Brain (organoid and tissue), 16 donors: ENCODE measurements at places on chromosomes 2 and 18.
A peak's percentile ranks its signal among the peaks of the same experiment; 100 is the strongest.

DNA sequence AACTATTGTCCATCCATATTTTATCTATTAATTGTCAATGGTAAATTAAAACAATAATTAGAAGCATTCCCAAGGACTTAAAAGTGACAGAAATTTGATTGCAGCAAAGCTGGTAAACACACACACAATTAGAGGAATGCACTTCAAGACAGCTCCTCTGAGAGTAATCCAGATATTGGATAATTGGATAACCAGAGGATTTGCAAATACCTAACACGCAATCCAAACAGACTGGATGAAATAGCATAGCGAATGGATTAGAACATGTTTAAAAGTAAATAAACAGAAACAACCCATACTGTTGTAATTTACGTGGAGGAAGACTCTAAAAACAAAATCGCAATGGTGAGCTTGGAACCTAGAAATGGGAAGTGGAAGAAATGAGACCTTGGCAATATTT, 239.8 kb downstream of the METTL4 start:
- DNase-seq = no peak

DNA sequence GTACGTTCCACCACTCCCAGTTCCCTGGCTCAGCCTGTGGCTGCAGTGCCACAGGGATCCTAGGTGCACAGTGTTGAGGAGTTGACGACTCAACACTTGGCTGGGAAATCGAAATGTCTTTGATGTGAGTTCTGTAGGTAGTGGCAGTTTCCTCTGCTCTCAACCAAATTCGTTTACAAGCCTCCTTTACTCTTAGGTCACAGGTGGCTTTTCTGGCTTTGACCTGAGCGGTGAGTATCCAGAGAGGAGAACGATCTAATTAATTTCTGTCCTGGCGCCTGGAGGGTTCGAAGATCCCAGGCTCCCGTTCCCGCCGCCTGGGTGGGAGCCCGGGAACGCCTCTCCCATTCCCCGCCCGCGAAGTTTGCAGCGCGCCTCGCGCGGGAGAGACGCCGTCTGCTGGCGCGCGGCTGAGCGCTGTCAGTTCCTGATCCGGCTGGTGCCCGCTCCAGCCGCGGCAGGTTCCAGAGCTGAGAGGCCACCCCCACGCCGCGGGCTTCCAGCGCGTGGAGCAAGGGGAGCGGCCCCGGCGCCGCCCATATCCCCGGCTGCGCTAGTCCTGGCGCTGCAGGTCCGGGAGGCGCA, at the start of gene LAMA3:
TSS of gene LAMA3 (plus strand) at position 423 of the 585 bp plus-strand sequence. CDS start 231 bp downstream, outside the sequence.
- peak; percentile 76 for DNase-seq

DNA sequence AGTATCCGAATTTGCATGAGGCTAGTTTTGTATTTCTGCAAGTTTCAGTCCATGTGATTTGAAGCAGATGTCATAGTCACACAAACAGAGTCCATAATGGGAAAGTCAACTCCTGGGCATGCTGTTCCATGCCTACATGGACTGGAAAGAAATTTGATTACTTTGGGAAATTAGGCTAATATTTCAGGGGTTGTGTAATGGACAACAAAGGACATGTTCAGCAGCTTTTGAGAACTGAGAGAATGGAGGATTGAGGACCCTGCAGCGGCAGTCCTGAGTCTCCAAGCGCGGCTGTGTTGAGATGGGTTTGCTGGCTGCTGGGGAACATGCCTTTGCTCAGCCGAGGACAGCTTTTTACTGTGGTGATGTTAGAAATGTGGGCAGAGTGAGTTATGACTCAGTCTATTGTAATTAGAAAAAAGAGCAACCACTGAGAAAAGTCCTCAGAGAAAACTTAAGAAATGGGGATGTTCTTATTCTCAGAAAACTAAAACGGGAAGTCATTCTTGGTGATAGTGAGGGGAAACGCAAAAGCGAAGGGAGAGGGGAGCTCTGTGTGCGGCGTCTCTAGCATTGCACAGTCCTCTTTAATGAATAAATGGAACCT, 149.2 kb downstream of the FAM210A start:
- no peak for DNase-seq

DNA sequence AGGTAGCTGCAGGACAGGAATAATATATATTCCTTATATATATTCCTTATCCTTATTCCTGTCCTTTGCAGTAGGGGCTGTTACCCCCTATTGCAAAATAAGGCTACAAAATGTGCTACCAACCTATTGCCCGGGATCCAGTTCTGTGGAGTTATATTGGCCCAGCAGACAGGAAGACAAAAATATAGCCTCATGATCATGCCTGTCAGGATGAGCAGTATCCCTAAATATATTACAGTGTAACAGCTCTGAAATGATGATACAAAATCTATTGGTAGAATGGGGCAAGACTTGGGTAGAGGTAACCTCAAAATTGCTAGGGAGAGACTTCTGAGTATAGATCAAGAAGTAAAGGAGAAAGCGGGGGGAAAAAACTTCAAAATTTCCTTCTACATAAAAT, 31.6 kb upstream of the MARCHF7 start:
- DNase-seq = no peak

DNA sequence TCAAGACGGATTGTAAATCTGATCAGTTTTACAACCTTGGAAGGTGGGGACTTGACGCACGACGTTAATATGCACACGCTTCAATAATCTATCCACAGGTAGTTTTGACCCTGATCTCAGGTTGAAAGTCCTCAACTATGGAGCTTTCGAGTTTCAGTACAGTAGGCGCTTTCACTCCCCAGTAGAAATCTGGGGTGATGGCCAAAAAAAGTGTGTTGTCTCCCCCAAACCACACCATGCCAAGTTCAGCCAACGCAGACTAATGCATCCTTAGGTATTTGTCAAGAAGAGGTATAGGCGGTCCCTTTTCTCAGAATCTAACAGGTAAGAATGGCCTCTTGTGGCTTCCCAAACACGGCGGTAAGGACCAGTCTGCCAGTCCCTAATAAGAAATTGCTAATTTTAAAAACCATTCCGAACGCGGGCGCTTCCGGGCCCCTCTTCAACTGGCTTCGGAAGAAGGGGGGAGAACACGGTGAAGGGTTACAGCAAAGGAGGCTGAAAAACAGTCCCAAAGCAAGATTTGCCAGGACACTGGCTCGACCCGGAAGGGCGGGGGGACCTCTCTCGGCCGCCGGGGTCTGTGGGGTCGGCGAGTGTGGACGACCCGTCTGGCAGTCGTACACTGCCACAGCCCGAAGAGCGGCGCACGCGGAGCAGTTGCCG, 659 bp downstream of the FAM210A start:
- DNase-seq = no peak

DNA sequence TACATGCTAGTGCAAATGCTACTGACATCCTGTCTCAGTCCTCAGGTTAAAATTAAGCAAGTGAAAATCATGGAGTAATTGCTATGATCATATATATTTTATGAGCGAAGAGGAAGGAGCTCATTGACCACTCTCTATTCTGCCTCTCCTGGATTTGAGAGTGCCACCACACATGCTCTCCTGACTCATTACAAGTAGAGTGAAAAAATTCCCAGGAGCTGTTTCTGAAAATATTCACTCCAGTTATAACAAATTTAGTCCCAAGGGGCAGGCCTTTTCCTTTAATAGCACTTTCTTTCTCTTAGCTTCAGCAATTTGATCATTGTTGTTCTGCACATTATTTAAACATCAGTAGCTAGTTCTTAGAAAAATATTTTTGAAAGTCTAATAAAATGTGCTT, 155.0 kb upstream of the MAPRE2 start:
- no peak for DNase-seq

DNA sequence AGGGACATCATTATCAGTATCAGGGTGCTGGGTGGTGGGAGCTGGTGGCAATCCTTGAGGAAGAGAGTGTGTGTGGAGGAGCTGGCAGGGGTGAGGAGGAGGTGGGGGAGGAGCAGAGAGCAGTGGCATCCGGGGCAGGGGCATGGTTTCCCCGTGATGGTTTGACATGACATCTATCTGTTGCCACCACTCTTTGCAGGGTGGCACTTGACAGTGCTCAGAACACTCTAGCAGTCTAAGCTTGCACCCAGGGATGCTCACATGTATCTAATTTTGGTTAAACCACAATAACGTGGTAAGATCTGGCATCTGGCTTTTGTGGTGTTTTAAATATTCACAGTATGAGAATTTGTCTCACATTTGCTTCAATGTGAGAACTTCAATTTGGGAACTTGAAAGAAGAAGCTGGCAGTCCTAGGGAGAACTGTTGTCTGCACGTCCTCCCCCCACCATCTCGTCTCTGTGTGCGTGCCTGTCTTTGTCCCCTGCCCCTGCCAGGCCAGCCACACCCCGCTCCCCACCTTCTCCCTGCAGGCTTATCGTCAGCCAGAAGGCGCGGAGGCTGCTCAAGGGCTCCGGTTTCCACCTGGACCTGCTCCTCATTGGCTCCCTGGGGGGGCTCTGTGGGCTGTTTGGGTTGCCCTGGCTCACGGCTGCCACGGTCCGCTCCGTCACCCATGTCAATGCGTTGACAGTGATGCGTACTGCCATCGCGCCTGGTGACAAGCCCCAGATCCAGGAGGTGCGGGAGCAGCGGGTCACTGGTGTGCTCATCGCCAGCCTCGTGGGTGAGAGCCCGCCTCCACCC, 11.7 kb downstream of the SLC4A3 start:
- DNase-seq = no peak

- no peak for DNase-seq
These were observed 33.5 kb upstream of the PXDN start for GRCh38 chr2:1777781-1778180.

DNA sequence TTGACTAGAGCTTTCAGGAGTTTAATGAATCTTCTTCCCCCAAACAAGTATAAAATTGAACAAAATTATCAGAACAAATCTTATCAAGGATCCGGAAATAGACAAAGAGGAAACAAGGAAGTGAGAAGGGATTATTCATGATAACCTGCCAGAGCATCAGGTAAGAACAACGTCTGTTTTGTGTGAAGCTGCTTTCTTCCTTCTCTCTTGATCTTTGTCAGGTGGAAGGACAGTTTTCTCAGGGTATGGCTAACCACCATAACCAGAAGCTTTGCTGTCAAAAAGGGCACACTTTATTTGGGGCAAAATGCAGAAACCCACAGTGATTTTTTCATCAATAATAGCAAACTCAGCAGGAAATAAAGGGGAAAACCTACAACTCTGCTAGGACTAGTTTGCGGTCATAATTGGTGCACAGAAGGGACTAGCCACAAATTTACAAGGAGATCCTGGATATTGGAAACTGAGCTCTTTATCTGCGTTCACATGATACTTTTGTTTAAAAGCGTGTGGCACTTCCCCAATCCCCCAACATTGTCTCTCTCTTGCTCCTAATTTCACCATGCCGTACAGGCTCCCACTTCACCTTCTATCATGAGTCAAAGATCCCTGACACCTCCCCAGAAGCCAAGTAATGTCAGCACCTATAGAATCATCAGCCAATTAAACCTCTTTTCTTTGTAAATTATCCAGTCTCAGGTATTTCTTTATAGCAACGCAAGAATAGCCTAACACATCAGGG, 124.2 kb downstream of the FSIP2 start:
- no peak for DNase-seq

- no peak for DNase-seq
These were observed 44.4 kb downstream of the FECH start for GRCh38 chr18:57542126-57542525.

DNA sequence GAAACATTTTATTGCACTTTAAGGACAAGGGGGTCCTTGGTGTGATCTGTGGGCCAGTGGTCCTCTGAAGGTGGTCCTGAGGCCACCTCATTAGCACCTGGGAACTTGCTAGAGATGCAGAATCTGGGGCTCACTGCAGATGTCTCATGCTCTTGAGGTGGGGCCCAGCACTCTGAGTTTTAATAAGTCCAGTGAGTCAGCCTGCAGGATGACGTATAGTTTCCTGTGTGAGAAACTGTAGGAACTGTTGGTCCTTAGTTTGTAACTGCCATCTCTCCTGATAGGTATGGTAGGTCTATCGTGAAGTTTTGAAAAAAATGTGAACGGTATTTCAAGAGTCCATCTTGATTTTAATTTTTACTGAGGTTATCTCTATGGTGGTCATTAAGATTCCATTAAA, 2.8 kb downstream of the TRPM8 start:
- no peak for DNase-seq

DNA sequence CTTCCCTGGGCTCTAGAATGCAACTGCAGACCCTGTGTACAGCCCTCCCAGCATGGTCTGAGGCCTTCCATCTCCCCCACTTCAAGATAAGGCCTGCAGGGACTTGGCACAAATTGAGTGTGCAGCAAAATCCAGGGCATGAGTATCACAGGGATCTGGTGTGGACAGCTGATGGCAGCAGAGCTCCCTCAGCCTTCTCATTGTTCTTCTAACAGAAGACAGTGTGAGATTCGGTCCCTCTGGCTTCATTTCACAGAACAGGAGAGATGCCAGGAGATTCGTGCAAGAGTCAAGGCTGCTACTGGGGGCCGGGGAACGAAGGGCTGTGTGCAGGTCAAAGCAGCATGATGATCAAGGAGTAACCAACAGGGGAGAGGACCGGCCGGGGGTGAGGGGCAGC, 85.8 kb downstream of the UXS1 start:
- DNase-seq = peak; percentile 81

DNA sequence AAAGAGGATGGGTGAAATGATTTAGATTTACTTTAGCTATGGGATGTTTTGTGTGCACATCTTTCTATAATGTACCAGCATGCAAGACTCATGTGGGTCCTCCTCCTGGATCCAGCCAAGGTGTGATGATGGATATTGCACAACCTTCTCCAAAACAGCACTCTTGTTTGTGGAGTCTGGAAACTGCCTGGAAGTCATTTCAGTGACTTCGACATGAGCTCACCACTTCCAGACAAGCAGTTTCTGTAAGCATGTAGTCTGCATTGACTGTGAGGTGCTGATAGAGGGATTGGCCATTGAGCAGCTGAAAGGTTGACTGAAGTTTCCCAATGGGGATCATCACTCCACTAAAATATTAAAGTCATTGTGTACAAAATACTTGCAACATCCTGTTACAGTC, 154.0 kb downstream of the TRIB2 start:
- DNase-seq = no peak

DNA sequence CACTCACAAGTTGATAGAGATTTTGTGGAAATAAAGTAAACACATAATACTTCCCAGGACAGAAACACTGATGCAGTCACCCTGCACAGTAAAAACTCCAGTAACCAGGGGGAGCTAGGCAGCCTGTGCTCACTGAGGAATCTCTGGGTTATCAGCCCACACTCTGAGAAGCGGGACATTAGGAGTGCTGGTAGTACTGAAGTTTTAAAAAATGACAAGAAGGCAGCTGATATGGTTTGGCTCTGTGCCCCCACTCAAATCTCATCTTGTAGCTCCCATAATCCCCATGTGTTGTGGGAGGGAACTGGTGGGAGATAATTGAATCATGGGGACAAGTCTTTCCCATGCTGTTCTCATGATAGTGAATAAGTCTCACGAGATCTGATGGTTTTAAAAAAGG, 31.4 kb downstream of the KCTD1 start:
- DNase-seq = no peak
